ENCODE measurements at places on chromosomes 3 and 15.

GRCh38 chr15:55742498-55742926 is 440 bp downstream of the PRTG start:
- DNase-seq = no peak

GRCh38 chr3:100120012-100120411 is 5.7 kb upstream of the FILIP1L start:
- no peak for DNase-seq

DNA sequence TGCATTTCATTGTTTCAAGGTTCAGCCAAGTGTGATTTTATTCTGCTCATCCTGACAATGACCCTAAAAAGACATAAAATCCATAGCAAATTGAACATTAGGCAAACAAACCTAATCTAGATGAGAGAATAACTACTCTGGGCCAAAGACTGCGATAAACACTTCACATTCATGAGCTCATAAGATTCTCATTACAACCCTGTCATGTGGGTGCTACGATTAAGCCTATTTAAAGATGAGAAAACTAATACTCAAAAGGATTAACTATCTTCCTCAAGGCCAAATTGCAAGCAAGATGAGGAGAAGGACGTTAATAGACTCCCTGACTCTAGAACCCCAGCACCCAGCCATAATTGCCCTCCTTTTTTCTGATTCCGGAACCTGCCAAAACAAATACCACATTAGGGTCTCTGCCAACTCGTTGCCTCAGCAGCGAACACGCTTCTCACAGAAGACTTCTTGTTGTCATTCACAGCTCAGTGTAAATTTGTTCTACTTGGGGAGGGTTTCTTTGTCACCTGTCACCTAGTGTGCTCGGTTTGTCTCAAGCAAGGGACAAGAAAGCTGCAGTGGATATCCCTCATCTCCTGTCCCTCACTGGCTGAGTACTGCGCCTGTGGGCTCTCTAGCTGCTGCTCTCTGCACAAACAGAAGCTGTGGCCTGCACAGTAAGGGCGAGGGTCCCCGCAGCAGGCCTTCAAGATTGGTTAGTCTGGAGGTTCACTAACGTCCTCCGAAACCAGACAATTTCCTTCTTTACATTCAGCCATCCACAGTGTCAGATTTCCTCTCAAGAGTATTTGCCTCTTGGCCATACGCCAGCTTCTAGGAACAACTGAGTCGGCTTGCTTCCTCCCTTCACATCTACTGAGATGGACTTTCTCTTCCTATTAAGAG is 200.0 kb upstream of the UBE2E2 start:
- no peak for DNase-seq

GRCh38 chr3:75737831-75738493 is 47.4 kb downstream of the ZNF717 start:
- DNase-seq = no peak

DNA sequence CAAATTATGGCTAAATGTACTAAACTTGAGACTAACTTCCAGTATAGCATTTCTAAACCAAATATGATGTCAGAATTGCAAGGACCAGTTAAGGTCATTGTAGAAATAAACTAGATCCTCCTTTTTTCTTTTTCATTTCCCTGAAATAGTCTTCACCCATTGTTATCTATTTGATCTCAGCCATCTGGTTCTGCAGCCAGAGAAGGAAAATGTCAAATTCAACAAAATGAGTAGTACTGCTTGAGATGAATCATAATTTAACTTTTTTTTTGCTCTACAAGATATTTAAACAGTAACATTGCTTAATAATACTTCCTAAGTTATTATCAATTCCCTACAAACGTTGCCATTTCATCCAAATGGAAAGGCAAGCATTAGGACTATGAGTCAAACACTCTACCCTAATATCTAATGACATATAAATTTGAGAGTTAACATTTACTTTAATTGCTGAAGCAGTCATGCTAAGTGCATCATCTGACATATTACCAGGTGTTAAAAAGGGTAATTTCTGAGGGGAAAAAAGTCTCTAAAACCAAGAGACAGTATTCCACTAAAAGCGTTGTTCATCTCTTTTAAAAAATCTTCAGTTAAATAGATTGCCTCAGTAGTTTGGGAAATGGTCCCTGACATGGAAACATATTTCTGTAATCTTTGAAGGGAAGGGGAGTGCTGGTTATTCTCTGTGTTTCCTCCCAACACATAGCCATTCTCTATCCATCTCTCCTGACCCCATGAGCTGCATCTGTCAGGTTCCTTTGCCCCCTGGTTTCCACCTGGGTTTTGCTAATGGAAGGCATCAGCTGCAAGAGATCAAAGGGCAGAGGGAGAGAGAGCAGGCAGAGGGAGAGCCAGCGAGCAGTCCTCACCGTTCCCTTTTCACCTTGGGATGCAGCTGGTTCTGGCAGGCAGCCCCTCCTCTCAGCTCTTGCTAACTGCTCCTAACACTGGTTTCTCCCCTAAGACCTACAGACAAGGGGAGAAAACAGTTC is 138.5 kb downstream of the ARPP21 start:
- DNase-seq = no peak

- no peak for DNase-seq
These were observed 39.8 kb upstream of the SGO1 start for GRCh38 chr3:20225769-20226168.

- DNase-seq = no peak
These were observed 206.7 kb upstream of the TBC1D5 start for GRCh38 chr3:17949101-17949500.

DNA sequence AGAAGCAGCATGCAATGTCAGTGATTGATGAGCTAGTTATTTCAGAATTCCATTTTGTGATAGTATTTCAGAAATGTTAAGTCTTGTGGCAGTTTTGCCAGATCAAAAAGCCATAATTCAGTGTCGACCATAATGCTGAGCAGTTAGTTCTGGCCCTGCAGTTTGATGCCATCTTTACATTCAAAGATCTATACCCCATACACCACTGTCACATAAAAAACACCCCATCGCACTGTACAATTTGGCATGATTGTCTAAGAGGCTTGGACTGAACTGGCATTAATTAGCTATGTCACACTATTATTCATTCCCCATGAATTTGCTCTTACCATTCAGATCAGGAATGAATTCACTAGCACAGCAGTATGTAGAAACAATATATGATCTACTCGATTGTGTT is 127.7 kb upstream of the EPHA3 start:
- DNase-seq = no peak

DNA sequence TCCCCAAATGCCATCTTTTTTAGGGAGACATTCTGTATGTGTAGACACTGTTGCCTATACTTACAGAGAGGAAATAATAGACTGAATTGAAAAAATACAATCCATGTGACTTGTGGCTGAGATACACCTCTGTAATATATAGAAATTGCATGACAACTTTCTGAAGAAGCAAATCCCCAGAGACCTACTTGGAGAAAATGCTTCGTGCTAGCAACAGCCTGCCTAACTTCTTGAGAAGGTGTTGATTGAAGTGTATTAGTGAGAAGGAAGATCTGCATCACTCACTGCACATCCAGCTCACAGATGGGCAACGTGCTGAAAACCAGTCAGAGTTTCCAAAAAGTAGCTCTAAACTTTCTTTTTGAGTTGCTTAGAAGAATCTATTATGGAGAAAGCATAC is 404.1 kb downstream of the EPHB1 start:
- DNase-seq = no peak

GRCh38 chr3:122880624-122881023 is 85.8 kb downstream of the SLC49A4 start:
- DNase-seq = no peak

DNA sequence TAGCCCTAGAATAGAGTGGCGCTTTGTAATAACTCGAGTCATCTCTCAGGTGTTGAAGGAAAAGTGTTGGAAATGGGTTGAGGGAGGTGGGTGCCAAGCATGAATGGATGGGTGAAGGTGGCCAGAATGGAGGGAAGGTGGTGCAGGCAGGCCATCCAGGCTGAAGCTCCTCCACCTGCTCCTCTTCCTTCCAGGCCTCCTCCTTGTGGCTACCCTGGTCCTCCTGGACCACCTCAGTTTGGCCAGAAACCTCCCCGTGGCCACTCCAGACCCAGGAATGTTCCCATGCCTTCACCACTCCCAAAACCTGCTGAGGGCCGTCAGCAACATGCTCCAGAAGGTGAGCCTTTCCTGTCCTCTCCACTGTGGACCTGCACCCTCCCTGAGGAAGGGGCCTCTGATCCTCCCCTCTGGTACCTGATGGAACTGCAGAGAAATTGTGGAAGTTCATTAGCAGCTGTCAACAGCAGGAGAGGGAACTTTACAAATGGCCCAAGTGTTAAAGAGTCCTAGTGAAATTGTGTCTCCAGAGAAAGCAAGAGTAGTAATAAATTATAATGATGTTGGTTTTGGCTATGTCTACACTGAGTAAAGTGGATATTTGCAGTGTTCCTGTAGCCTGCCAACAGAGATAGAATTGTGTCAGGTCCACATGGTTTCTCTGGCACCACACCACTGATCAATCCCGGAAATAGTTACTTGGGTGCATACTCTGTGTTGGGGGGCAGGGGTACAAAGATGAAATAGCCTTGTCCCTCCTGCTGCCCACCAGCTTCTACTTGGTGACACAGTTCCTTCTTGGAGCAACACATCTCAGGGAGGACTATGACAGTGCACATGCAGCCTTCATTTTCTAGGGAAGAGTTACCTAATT is 1.6 kb downstream of the IL12A start:
- no peak for DNase-seq

DNA sequence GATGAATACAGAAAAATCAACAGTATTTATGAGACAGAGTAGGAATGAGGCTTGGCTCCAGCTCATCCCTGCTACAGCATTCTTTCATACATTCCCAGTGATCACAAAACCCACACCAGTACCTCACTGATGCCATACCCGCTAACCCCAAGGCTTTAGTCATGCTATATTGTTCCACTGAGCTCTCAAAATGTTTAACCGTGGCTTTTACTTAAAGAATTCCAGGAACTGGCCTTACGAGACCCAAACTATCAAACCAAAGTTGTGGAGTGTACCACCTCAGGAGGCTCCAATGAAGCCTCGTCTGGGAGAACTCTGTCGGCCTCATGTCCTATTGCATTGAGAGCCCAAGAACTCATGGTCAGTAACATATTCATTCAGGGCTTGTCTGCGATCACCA is 278.9 kb downstream of the ULK4 start:
- DNase-seq = no peak

- no peak for DNase-seq
These were observed 27.0 kb downstream of the ADIPOQ start for GRCh38 chr3:186869253-186870100.

DNA sequence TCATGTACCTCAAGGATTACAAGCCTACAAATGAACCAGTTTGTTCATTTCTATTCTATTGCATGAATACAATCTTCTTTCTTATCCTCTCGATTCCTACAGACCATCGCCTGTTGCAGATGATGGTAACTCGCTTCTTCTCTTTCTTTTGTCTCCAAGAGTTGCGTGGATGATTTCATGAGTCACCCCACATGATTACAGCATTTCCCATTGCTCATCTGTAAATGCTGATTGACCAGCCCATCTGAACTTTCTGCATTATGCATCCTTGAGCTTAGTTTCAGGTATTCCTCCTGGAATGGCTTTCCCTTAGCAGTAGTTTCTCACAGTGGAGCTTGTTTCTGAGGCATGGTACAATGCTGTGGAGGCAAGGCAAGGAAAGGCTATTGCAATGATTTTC is 109.6 kb upstream of the TOPAZ1 start:
- no peak for DNase-seq

DNA sequence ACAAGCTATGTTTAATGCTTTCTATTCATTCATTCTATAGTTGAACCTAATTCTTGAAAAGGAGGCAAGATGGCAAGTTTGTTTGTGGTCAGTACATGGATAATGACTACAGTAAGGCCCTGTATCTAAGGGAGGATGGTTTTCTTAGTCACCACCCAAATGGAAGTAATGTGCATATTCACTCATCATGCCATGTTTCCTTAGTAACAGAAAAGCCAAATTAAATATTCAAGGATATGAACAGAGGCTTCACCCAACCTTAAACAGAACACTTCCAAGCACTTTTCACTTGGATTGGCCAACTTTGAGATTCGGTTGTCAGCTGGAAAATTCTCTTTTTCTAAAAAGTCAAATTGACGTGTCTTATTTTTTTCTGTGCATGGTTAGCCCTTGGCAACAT is 805.3 kb upstream of the LMCD1 start:
- DNase-seq = no peak

- no peak for DNase-seq
These were observed 247.7 kb upstream of the CTNNB1 start for GRCh38 chr3:40951636-40952035.

GRCh38 chr3:54139630-54140029 is 17.3 kb downstream of the CACNA2D3 start:
- no peak for DNase-seq

GRCh38 chr15:65394280-65394789 is 16.5 kb upstream of the IGDCC3 start:
- DNase-seq = no peak

GRCh38 chr3:115834068-115834467 is 210.8 kb downstream of the GAP43 start:
- DNase-seq = no peak

DNA sequence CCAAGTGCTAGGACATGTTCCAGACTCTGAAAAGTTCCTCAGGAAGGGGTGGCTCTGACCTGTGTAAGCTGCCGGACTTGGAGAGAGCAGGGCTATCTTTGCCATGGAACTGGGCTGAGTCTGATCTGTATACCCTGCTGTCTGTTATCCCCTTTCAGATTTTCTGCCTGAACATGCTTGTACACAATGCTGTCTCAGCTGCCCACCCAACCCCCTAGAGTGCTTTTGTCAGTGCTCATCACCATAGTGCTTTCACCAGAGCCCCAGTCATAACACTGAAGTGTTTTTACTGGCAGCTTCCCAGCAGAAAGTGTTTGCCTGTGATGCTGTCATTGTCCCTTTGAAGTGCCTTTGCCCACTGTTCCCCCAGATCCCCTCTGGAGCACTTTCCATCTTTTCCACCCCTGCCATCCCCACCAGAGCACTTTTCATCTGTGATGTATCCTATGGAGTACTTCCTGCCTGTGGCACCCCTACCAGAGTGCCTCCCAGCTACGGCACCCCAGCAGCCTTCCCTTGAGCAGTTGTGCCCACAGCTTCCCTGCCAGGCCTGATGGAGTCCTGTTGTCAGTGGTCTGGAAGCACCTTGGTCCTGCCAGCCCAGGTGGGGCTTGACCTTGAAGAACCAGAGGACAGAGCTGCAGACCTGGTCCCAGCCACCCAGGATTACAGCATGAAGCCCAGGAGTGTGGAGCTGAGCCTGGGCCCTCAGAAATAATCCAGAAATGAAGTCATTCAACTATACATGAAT is 397.7 kb downstream of the DIPK2A start:
- DNase-seq = no peak

GRCh38 chr3:151439652-151440125 is 21.2 kb downstream of the IGSF10 start:
- no peak for DNase-seq

DNA sequence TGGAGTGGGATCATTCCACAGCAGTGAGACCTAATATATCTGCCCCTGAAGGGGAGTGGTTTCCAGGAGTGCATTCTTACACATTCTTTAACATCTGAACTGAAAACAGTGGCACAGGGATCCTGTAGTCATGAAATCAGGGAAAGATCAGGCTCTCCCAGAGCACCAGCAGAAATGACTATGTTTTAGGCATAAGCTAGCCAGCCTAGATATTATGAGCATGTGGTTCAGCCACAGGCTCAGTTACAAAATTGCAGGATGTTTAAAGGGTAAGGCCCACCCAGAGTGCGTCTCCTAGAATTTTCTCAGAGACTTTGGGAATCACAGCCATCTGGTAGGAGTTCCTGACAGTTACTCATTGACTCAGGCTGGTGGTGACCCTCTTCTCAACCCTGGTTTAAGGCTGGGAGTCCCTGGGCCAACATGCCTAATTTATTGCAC is 20.9 kb downstream of the FSTL1 start:
- no peak for DNase-seq

GRCh38 chr3:110859993-110860392 is 211.6 kb upstream of the NECTIN3 start:
- DNase-seq = no peak

GRCh38 chr15:90270502-90271150 is 5.2 kb downstream of the NGRN start:
- no peak for DNase-seq
